KBM-7 (cell line): ENCODE measurements at places on chromosomes 2 and 18.

- DNase-seq = no peak
Observed at GRCh38 chr2:217740178-217740577, 262.6 kb downstream of the TNS1 start.

GRCh38 chr2:66171530-66171929 is 263.4 kb upstream of the MEIS1 start:
- no peak for DNase-seq

GRCh38 chr18:24426398-24427294 is at the start of gene IMPACT:
Gene IMPACT (plus strand): TSS chr18:24426670. CDS start chr18:24426757, 87 bp downstream.
- DNase-seq = peak; percentile 43

GRCh38 chr2:109497463-109497862 is 116.3 kb downstream of the SEPTIN10 start:
- no peak for DNase-seq

GRCh38 chr2:21326152-21326551 is 202.4 kb downstream of the TDRD15 start:
- DNase-seq = no peak

DNA sequence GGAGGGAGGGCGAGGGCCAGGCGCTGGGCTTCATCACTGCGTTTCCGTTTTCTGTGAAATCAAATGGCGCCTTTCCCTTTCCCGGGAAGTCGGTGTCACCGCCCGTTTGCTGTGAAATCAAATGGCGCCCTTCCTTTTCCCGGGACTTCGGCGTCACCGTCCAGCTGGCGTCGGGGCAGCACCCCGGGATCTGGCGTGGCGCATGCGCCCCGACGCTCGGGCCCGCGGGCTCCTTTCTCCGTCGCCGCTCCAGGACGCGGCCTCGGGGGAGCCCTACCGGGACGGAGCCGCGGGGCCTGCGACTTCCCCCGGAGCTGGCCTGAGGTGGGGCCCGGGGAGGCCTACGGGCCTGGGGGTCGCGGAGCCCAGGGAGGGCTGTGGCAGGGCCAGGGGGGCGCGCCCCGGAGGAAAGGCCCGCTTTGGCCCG is at the start of gene FAM228A:
FAM228A (plus strand) TSS at position 203 of the 427 bp plus-strand sequence. CDS start 428 bp downstream, outside the sequence.
- no peak for DNase-seq

DNA sequence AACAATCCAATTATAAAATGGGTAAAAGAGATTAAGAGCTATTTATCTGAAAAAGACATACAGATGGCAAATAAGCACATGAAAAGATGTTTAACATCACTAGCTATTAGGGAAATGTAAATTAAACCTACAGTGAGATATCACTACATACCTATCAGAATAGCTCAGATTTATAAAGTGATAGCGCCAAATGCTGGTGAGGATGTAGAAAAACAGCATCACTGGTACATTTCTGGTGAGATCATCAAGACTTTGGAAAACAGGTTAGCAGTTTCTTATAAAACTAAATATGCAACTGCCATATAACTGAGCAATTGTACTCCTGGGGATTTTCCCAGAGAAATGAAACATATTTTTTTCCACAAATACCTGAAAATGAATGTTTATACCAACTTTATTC is 100.4 kb downstream of the ACOXL start:
- no peak for DNase-seq

- DNase-seq = no peak
Observed at GRCh38 chr2:166197446-166197845, 69.6 kb upstream of the SCN1A start.

DNA sequence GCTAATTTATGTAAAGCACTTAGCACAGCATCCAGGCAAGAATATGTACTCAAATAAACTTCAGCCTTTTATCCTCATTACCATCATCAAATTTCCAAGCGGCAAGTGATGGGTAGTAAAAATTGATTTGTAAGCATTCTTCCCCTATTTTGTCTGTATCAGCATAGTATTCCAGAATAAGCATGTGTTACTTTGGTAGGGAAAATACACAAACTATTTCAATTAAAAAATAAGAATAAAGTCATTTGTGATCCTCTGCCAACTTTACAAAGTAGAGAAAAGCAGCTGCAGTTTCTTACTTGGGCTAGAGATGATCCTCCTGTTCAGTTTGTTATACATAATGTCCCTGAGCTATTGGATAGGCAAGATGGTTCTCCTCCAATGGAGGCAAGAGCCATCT is 493.2 kb downstream of the ZEB2 start:
- DNase-seq = no peak
